ENCODE measurements at places on chromosomes 11 and 22. TPM values are rescaled to one million over a fixed set of nuclear protein-coding genes. Genes with fewer than 3 reads are reported as not detected.

The SYCE3 gene
- total RNA-seq = not detected

The MS4A15 gene
- total RNA-seq = not detected

The MYO7A gene
- total RNA-seq = 17.3 TPM

The CLDN5 gene
- total RNA-seq = 465 TPM

The MMP12 gene
- total RNA-seq = not detected

The TEX12 gene
- total RNA-seq = not detected

The CASP5 gene
- total RNA-seq = not detected

The KCNQ1 gene
- 0.34 TPM for total RNA-seq

The NCAM1 gene
- total RNA-seq = 0.54 TPM

The ANO5 gene
- total RNA-seq = under 0.01 TPM

The FREY1 gene
- total RNA-seq = 0.77 TPM

The RASD2 gene
- total RNA-seq = not detected

The CNIH2 gene
- total RNA-seq = not detected

The RRP7A gene
- total RNA-seq = 37.2 TPM

The HTATIP2 gene
- total RNA-seq = 69.8 TPM

The IGSF22 gene
- total RNA-seq = 0.33 TPM

The AP1B1 gene
- total RNA-seq = 189 TPM

The MS4A12 gene
- not detected for total RNA-seq

The SYT12 gene
- under 0.01 TPM for total RNA-seq

The CD59 gene
- 962 TPM for total RNA-seq

Measured in dermis lymphatic vessel endothelial cell (primary cell).